ENCODE measurements at places on chromosomes 3 and 15. TPM values are rescaled to one million over a fixed set of nuclear protein-coding genes. Genes with fewer than 3 reads are reported as not detected.

ELL3 gene
- total RNA-seq = 2.0 TPM

BAHD1 gene
- total RNA-seq = 14.5 TPM

KNG1 gene
- not detected for total RNA-seq

CALML4 gene
- total RNA-seq = 4.2 TPM

ZMYND10 gene
- total RNA-seq = 0.13 TPM

PPARG gene
- 6.0 TPM for total RNA-seq

FAM174B gene
- total RNA-seq = 0.66 TPM

MELTF gene
- total RNA-seq = 7.4 TPM

CYP8B1 gene
- not detected for total RNA-seq

BCL2A1 gene
- total RNA-seq = 1.9 TPM

FAM43A gene
- 165 TPM for total RNA-seq

ISLR2 gene
- total RNA-seq = not detected

ETFA gene
- total RNA-seq = 141 TPM

SLC28A2 gene
- not detected for total RNA-seq

PLCB2 gene
- total RNA-seq = 0.40 TPM

KLHL40 gene
- under 0.01 TPM for total RNA-seq

IQCH gene
- 2.4 TPM for total RNA-seq

NCKIPSD gene
- total RNA-seq = 10.9 TPM

Measured in thoracic aorta endothelial cell (primary cell).